HCT116 (cell line): ENCODE measurements at places on chromosomes 11 and 22.

GRCh38 chr22:49010901-49011300, 816.8 kb downstream of the BRD1 start:
- no peak for DNase-seq

- no peak for DNase-seq
These were observed 710 bp upstream of the DGCR2 start for GRCh38 chr22:19122752-19123492.

GRCh38 chr11:69726019-69726418, 22.2 kb upstream of the FGF19 start:
- no peak for DNase-seq

GRCh38 chr11:118152552-118153471, at the start of gene SCN4B:
TSS of gene SCN4B (minus strand) at chr11:118152823. CDS start at chr11:118152673, 150 bp downstream.
- DNase-seq: no peak
